Iris pigment epithelial cell (primary cell): ENCODE measurements at places on chromosomes 11 and 22.

DNA sequence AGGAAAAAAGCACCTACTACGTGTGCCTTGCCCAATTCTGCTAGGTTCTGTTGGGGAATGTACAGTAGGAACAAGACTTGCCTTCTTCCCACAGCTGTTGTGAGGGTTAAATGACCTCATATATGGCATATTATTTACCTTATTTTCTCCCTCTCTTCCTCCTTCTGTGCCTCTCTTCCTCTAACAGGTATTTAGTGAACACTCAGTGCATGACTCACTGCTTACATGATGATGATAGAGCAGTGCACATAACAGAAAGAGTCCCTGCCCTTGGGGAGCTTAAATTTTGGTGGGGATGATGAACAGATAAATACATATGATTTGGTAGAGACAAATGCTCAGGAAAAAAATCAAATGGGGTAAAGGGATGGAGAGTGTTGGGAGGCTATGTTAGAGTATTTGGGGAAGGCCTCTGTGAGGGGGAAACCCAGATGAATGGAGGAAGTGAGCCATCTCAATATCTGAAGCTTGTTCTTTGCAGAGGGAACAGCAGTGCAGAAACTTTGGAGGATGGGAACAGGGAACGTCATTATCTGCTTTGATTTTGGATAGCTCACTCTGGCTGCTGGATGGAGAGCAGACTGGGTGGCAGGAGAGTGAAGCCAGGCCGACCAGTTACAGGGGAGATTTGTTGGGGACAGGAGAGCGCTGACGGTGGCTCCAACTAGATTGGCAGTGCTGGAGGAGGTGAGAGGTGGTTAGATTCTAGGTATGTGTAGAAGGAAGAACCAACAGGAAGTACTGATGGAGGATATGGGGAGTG, 95.5 kb upstream of the TENM4 start:
- no peak for DNase-seq

DNA sequence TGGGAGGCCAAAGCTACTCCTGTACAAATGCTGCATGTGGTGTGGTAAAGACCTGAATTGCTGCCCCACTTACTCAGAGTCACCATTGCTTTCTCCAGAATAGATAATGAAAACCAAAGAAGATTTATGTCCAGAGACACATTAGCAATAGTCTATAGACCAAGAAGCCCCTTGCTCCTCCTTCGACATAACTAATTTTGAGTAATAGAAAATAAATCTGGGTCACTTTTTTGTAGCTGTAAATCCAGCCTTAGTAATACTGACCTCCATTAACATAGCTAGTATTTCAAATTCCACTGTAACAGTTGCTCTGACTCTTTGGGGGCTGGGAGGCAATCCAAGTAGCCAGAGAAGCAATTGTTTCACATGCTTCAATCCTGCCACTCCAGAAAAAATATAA, 145.9 kb downstream of the MAML2 start:
- peak; percentile 27 for DNase-seq

DNA sequence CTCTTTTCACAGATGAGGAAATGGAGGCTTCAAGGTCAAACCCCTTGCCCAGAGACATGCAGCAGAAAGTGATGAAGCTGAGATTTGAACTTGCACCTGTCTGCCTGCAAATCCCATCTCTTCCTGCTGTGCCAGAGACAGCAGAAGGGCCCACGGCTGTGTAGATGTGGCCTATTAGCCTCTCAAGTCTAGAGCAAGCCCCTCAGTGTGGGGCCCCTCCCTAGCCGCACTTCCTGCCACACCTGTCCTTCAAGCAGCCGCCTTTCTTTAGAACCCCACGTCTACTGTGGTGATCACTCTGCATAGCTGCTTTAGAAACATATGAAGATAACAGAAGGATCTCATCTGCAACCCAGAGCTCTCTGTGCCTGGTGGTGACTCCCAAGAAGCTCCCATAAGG, 41.2 kb upstream of the JAM3 start:
- DNase-seq = no peak

- peak; percentile 87 for DNase-seq
These were observed 39.1 kb upstream of the SHISAL1 start for GRCh38 chr22:44351685-44352377.

DNA sequence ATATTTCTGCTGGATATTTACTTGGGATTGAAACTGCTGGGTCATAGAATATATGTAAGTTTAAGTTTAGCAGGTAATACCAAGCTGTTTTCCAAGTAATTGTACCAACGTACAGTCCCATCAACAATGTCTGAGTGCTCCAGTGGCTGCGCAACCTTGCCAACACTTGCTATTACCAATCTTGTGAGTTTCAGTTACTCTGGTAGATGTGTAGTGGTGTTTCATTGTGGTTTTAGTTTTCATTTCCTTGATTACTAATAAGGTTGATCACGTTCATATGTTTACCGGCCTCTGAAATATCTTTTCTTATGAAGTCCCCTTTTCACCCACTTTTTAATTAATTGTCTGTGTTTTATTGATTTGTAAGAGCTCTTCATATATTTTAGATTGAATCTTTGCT, 370.6 kb upstream of the CADM1 start:
- no peak for DNase-seq

DNA sequence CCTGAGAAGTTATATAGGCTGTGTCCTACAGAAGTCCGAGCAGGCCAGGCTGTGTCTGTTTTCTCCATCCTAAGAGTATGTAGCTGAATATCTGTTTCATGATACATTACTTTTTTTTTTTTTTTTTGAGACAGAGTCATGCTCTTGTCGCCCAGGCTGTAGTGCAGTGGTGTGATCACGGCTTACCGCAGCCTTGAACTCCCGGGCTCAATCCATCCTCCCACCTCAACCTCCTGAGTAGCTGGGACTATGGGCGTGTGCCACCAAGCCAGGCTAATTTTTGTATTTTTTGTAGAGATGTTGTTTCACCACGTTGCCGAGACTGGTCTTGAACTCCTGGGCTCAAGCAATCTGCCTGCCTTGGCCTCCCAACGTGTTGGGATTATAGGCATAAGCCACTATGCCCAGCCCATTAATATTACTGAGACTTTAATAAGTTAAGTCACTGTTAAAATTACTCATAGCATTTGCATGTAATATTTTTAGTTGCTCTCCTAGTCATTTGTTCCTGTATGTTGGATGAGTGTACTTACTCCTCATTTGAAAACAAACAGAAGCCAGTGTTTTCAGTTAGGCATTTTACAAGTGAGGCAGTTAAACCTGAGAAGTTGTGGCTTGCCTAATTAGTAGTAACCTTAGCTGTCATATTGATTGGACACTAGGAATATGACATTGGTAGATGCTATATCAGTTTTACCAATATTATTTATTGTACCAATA, 26.1 kb downstream of the DRG1 start:
- DNase-seq = peak; percentile 15

DNA sequence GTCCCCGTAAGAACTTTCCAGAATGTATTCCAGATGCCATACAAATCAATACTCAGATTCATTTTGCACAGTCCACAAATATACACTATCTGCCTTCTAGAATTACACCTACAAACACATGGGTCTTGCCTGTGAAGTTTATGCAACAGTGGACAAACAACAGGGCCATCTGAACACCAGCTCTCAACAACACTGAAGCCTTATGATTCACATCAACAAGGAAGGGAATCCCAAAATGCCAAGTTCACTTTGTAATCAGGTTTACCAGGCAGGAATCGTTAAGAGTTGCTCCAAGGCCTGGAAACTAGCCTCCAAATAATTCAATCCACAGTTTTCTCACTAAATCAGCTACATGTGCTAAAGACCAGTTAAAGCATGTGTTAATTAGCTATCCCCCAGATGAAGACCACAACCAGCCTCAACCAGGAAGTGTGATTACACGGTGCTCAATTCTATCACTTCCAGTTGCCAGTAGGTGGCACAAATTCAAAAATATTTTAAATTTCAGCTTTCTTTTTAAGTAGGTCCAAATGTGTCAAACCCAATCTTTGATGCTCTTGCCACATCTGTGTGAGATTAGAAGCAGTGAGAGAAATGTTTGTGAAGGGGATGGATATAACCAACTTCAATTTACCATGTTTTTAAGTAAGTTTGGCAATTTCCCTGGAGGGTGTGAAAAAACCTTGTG, 139.1 kb upstream of the BDNF start:
- DNase-seq = peak; percentile 40

GRCh38 chr11:125251956-125252355, 87.4 kb downstream of the PKNOX2 start:
- no peak for DNase-seq

GRCh38 chr11:112247201-112247600, 13.5 kb downstream of the PLET1 start:
- DNase-seq = peak; percentile 68

DNA sequence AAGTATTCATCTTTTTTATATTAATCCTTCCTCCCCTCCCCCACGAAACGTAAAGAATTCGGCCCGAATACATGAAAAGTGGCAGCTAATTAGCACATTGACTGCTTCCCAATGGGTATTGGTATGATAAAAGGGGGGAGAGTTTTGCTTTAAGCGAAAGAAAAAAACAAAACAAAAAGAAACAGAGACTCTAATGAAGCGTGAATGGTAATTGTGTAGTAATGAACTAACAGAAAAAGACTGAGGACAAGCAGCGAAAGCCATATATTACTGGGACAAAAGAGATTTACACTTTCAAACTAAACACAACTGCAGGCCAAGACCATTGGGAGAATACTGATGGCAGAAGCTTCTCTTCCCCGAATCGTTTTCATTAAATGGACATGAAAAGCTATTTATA, 2.5 kb downstream of the DBX1 start:
- DNase-seq = no peak

GRCh38 chr11:62603776-62604299, 2.2 kb upstream of the MTA2 start:
- DNase-seq = no peak

DNA sequence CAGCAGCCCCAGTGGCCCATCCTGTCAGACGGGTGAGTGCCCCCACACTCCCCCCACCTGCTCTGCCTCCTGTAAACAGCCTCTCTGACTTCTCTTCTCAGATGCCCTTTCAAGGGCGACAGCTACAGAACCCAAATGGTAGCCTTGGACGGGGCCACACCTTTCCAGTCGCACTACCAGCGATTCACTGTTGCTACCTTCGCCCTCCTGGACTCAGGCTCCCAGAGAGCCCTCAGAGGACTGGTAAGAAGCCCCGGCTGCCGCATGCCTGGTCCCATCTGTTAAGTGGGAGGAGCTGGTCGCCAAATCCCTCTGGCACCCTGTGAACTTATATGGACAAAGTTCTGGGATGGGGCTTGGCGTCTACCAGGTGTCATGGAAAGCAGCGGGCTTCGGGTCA, 6.2 kb downstream of the ZP1 start:
- no peak for DNase-seq

- DNase-seq = no peak
These were observed 15.5 kb downstream of the RHBDD3 start for GRCh38 chr22:29251981-29252911.
